ENCODE measurements at places on chromosomes 4 and X. TPM values are rescaled to one million over a fixed set of nuclear protein-coding genes. Genes with fewer than 3 reads are reported as not detected.

ETNPPL gene
- total RNA-seq = not detected

RPL10 gene
- total RNA-seq = 3,230 TPM

SASH3 gene
- not detected for total RNA-seq

PROM1 gene
- total RNA-seq = under 0.01 TPM

PFKFB1 gene
- total RNA-seq = 0.09 TPM

ARHGAP36 gene
- total RNA-seq = not detected

IL2RG gene
- not detected for total RNA-seq

ZMYM3 gene
- 10.6 TPM for total RNA-seq

All from fibroblast of the aortic adventitia (primary cell).